ELF-1 (cell line): ENCODE measurements at places on chromosomes 12 and 14.
A peak's percentile ranks its signal among the peaks of the same experiment; 100 is the strongest.

DNA sequence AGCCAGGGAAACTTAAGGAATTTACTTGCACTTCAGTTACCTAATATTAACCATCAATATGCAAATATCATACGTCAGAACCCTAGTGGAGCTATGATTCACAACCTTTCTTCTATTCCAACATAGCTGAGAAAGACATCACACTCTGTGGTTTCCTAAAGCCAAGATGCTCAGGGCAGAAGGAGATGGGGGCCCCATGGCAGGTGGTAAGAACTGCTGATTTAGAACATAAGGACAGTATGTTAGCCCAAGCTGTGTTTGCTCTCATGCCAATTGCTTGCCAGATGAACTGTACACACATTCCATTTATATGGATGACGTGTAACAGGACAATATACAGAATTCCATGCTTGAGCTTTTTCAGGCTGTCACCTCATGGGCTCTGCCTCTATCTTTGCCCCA, 34.6 kb downstream of the HECTD4 start:
- no peak for DNase-seq

GRCh38 chr14:59354666-59355065, 110.5 kb downstream of the GPR135 start:
- DNase-seq: no peak

GRCh38 chr12:111412830-111413441, 7.2 kb downstream of the SH2B3 start:
- no peak for DNase-seq

DNA sequence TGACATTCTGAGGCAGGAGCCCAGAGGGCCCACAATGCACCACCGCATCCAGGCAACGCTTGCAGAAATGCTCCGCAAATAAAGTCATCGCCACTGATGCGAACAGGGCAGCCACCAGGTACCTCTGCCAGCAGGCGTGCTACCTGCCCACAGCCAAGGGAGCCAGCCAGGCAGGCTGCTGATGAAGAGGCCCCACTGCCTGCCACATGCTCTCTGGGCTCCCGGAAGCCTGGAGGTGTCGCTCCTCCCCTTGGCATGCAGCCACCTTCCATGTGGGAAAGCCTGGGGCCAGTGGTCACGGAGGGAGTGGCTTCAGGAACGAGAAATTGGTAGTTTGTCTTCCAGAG, 14.7 kb downstream of the GPR132 start:
- no peak for DNase-seq

GRCh38 chr14:105117710-105118385, 50.7 kb downstream of the JAG2 start:
- no peak for DNase-seq

- no peak for DNase-seq
Observed at GRCh38 chr14:70916799-70917198, 9.5 kb downstream of the PCNX1 start.

DNA sequence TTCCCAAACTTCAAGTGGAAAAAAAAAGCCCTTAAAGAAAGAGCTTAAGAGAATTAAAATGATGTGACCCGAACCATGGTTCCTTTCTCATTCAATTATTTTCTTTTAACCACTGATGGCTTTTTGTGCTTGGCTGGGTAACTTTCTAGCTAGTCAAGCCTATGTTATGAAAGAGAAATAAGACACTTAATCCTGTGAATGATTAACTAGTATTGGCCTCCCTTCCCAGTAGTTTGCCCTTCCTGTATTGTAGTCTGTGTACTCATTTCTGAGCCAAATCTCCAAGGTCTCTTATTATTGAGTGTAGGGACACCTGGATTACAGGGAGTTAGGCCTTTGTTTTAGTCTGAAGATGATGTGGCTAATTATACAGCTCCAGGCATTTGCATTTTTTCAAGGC, 353.0 kb downstream of the RAD51B start:
- DNase-seq: no peak

DNA sequence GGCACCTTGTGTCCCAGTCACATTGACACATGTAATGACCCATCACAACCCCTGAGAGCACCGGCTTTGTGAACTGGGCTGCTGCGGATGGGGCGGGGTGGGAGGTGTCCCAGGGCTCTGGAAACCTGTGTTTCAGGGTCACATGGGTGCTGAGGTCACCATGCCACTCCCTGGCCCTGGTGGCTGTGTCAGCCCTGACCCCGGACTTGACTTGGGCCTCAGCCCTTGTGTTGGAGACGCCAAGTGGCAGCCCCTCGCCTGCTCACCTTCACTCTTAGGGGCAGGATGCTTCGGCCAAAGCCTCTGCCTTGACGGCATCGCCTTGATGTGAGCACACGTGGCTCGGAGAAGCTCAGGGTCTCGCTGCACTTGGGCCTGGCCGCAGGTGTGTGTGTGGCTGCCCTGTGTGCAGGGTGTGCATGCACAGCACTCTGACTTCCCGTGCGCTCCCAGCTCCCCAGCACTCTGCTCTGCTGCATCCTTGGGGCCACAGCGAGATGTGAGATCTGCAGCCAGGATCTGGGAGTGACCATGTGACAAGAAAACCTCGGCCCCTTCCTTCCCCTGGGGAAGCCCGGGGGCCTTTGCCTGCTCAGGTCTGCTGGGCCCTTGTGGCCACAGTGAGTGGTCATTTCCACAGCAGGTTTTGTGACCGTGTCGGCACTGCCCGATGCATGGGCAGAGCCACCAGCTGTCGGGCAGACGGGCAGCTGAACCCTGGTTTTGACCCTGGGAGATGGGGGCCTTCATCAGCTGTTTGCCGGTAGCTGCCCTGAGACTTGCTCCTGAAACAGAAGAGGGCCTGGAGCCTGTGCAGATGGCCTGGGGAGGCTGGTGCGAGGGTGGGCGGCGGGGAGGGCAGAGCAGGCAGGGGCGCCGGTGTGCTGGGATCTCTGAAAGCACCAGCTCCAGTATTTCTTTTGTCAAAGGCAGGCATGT, 167.4 kb downstream of the KIF26A start:
- no peak for DNase-seq

GRCh38 chr12:30164382-30165318, 380.9 kb upstream of the TMTC1 start:
- no peak for DNase-seq

DNA sequence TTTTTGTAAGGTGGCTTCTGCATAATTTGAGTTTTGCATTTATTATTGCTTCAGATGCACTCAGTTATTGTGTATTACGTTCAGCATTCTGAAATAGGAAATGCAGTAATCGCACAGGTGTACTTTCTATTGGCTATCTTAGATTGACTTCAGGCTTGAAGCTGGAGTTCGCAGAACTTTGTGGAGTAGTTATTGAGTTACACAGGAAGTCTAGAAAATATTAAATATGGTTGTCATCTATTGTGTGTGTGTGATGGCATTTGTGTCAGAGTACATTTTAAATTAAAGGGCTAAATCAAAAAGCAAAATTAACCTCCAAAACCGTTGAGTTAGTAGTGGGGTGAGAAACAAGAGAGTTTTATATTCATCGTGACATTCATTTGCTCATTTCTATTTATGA, 2.7 kb downstream of the ARID2 start:
- DNase-seq: no peak

DNA sequence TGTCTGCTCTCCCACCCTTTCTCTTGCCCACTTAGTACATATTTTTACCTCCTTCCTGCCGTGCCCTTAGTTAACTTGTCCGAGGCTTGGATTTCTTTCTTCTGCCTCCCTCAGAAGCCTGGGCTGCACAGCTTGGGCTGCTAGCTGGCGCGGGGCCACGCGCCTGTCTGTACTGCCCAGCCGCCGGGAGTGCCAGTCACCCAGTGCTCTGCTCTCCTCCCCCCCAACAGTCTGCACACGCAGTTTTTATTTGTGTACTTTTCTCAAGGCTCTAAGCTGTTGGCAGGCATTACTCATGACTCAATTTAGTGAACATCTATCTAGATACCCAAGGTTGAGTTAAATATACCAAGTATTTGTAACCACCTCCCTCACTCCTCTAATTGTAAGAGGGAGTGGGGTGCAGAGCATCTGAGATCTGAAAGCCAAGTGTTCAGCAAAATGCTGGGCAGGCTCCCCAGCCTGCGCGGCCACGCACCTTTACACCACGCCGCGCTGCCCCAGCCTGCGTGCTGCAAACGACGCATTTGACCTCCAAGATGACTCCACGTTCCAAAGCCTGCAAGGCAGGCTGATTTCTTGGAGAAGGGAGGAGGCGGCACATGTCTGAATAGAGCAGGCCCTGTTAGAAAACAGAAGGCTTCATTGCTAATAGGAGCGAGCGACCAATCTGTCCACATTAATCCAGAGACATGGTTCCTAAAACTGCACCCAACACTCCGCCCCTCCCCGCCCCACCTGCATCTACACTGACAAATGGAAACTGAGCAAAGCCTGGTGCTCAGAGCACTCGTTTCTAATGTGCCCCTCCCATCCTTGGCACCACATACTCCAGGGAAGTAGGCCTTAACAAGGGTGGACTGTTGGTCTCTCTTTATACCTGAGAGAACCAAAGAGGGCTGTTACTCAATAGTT, 18.2 kb upstream of the CACNA2D4 start:
- no peak for DNase-seq

GRCh38 chr12:123238330-123238682, 5.1 kb downstream of the MTRFR start:
- DNase-seq: no peak

DNA sequence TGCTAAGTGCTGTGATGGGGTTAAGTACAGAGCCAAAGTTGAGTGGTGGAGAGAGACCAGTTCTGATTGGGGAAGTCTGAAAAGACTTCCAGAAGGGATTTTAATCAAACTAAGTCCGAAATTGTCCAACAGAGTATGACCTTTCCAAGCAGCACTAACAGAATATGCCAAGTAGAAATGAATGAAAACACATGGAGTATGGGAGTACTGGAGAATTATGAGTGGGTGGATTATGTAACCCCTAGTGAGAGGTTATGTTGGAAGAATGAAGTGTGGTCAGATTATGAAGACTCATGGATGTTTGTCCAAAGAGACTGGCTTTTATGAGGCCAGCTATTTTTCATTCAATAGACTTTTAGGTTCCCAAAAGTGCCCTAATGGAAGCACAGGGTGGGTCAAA, 94.0 kb upstream of the PLEKHA5 start:
- DNase-seq: no peak

DNA sequence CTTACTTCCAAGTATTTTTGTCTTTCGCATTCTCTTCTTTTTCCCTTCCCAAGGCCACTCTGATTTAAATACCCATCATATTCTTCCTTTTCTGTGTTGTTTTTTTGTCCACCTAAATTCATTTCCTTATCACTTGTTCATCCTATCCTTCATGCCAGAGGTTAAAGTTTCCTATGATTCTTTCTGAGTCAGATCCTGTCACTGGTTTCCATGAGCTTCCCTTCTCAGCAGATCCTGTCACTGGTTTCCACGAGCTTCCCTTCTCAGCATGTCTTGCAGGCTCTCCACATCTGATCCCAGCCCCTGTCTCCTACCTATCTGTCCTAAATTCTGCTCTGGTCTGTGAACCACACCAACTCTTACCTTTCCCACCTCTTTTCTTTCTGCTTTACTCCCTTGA, 311.8 kb upstream of the RGS6 start:
- no peak for DNase-seq

GRCh38 chr12:15770021-15770420, 19.2 kb downstream of the EPS8 start:
- DNase-seq: no peak

DNA sequence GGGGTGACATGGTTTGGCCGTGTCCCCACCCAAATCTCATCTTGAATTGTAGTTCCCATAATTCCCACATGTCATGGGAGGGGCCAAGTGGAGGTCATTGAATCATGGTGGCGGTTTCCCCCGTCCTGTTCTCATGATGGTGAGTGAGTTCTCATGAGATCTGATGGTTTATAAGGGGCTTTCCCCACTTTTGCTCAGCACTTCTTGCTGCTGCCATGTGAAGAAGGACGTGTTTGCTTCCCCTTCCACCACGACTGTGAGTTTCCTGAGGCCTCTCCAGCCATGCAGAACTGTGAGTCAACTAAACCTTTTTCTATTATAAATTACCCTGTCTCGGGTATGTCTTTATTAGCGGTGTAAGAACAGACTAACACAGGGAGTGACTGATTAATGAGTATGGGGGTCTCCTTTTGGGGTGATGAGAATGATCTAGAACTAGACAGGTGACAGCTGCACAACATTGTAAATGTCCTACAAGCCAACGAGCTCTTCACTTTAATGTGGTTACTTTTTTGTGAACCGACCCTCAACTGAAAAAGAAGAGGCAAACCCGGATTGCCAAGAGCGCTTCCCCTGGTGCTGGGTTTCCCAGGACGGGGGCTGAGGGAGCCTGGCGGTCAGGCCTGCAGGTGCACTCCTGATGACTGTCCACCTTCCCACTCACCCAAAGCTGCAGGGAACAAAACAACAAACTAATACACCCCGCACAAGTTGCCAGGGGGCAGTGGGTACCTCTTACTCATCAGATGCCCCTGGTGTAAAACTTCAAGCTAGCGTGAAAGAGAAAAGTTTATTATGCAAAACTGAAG, 90.1 kb downstream of the NCOR2 start:
- DNase-seq: no peak

- peak; percentile 79 for DNase-seq
Observed at GRCh38 chr14:77139540-77140358, 1.8 kb downstream of the ZDHHC22 start.

GRCh38 chr12:14774906-14775635, 28.2 kb downstream of the WBP11 start:
- DNase-seq: peak; percentile 53

- DNase-seq: no peak
Observed at GRCh38 chr12:22577667-22578066, 33.3 kb upstream of the C2CD5 start.

GRCh38 chr14:70714055-70714550, 72.4 kb downstream of the TTC9 start:
- peak; percentile 75 for DNase-seq

GRCh38 chr12:130920119-130920703, 33.5 kb upstream of the ADGRD1 start:
- DNase-seq: no peak

GRCh38 chr12:55728186-55728938, 447 bp downstream of the CD63 start:
- DNase-seq: peak; percentile 46

DNA sequence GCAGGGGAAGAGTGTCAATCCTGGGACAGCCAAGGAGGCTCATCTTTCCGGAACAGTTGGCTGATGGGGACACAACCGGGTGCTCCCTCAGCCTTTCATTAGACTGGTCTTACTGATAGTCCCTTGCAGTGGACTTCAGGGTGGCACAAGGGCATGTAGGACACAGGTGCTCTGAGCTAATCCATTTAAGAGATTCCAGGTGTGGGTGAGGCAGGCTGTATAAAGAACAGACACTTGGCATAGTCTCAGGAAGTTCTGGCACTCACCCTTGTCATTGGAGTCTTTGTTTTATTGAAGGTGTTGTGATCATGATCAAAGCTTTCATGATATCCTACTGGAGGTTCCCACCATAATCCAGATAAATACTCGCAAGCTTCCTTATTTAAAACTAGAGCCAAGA, 341.6 kb downstream of the EMP1 start:
- DNase-seq: no peak

GRCh38 chr12:71431991-71432390, 7.6 kb upstream of the LGR5 start:
- DNase-seq: no peak
